ENCODE measurements at places on chromosomes 5 and 9.
A peak's percentile ranks its signal among the peaks of the same experiment; 100 is the strongest.

- no peak for DNase-seq
These were observed 65.3 kb downstream of the MARCHF3 start for GRCh38 chr5:126965061-126965475.

DNA sequence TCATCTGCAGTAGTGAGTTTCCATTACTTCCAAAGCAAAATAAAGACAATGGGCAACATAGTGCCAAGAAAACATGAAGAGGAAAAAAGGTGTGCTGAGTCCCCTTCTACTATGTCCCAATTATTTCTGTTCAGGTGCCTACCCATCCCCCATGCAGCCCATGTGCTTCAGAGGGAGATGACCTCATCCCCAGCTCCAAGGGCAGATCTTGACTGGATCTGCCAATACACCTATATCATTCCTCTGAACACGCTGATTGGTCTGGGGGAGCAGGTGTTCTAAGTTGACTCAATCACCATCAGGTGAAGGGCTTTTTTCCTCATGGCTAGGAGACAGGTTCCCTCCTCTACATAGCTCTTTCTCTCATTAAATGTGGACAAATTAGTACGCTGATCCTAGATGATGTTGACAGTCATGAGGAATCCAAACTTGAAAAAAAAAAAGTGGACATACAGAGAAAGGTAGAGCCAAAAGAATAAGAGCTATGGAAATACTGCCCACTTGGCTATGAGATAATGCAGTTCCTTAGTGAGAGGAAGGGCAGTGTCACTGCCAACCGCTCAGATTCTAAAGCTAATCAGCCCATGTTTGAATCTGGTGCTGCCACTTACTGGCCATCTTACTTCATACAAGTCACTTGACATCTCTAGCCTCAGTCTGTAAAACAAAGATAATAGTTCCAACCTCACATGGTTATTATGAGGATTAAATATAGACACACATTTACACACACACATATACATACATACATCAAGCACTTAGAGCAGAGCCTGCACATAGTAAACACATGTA is 23.1 kb downstream of the PRELID2 start:
- DNase-seq: no peak

GRCh38 chr9:114746591-114747346 is 59.1 kb downstream of the TNFSF15 start:
- DNase-seq: no peak

GRCh38 chr5:143349177-143349576 is 54.3 kb downstream of the NR3C1 start:
- no peak for DNase-seq

DNA sequence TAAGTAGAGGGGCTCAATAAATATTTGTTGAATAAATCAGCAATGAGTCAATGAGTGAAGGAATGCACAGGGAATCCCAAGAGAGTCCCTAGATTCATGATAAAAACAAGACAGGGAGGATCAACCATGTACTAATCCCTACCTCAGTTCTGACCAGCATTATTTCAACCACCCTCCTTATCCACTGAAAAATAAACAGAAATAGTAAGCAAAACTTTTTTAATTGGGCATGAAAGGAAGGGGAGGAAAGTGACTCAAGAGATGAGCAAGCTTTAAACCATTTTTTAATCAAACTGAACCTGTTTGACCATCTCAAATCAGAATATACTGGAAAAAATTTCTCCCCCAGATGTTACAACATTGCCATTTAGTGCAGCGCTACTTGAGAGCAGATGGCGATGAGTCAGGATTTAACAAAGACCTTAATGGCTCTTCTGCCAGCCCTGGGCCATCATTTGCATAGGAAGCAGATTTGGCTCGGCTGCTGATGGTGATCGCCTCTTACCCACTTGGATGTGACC is 194.8 kb upstream of the SLC30A5 start:
- DNase-seq: no peak

DNA sequence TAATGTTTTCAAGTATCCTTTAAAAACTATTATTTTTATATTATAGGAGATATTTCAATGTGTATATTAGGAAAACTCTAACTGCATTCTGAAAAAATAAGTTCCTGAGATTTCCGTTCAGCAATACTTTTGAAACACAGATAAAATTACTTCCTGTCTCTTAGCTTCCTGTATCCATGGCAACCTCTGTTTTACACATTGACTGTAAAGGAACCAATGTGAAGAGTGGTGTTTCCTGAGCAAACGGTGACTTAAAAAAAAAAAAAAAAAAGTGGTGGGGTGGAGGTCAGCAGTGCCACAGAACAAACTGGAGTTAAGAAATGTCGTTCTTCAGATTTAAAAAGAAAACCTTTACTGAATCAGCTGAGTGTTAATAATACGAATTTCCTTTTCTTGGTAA is at the start of gene LRRC70:
LRRC70 (plus strand) TSS at position 280 of the 400 bp plus-strand sequence. CDS start 620 bp downstream, outside the sequence.
- DNase-seq: no peak

GRCh38 chr5:179802950-179803562 is 3.6 kb downstream of the MGAT4B start:
- DNase-seq: no peak

DNA sequence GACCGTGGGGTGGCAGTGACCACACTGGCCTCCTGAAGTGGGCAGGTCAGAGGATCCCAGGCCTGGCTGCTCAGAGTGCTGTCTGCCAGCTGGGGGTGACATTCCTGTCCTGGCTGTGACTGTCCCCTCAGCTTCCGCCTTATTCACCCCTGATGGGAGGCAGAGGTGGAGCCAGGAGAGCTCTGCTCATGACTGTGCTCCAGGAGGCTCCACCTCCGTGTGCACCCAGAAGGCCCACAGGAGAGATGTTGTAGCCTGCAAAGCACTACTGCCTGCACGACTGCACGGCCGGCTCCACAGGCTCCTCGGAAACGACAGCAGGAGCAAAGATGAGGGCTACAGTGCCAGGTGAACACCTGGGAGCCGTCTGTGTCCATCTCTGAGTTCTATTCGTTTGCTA is 60.9 kb downstream of the ROPN1L start:
- DNase-seq: no peak

DNA sequence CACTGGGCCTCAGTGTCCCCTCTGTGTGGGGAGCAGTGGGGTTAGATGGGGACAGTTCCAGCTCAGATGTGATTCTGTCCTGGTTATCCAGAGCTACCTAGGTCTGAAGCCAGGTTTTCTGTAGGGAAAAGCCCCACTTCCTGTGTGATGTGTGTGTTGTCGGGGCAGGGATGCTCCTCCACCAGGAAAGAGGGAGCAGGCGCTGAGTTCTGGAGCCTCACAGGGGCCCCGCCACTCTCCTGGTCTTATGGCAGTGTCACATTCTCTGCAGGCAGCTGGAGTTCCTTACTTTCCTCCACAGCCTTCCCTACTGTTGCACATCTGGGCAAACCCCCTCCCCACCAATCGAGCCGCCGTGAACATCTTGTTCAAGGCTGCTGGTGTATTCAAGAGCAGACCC is 39.1 kb upstream of the GRHPR start:
- DNase-seq: no peak

DNA sequence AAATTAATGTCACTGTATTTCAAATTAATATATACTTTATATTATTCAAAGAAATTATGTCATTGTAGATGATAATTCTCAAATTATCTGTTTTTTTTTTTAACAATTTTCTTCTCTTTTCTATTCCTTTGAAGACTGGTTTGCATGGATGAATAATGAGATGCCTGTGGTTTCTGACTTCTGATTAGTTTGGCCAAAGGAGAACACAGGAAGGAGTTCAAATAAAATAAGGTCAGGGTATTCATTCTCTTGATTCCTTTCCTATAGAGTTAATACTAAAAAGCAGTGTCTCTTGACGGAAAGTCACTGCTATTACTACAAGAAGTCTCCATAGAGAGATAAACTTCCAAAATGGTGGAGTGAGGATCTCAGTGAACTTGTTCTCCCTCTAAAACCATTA is 279.6 kb upstream of the FTMT start:
- DNase-seq: no peak

DNA sequence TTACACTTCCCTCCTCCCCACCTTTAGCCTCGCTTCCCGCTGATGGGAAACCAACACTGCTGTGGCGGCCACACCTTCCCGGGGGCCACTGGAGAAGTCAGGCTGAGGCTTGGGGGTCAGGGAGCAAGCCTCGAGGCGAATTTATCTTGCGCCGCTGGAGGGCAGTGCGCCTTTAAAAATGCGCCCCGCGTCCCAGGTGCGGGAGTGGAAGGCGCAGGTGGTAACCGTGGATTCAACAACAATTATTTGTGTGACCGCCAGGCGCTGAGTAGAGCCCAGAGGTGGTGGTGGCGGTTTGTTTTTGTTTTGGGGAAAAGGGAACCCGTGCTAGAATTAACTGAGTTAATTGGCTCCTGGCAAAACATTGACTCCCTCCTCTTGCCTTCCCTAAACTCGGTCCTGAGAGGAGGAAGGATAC is 1.1 kb downstream of the CFAP77 start:
- DNase-seq: peak; percentile 39

DNA sequence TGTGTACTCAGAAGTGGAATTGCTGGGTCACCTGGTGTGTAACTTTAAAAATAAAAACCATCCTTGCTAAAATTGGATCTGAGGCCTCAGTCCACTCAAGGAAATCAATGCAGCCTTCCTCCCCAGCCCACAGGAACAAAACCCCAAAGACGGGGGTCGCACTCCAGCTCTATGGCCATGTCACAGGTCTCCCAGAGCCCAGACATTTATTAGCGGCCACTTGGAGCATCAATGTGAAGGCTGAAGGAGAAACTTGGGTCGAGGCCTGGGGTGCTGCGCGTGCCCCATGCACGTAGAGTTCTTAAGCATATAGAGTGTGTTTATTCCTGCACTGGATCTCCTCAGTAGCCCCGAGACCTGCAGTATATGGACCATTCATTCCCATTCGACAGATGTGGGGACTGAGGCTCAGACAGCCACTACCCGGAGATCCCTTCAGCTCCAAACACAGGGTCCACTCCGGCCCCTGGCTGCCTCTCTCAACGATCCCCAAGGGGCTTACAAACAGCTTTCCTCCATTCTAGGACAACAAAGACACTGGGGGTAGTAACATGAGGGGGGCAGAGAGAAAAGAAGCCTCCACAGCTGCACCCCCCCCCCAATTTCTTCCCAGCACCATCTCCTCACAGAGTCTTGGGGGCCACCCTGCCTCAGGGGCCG is 14.3 kb upstream of the OLFM1 start:
- DNase-seq: no peak

DNA sequence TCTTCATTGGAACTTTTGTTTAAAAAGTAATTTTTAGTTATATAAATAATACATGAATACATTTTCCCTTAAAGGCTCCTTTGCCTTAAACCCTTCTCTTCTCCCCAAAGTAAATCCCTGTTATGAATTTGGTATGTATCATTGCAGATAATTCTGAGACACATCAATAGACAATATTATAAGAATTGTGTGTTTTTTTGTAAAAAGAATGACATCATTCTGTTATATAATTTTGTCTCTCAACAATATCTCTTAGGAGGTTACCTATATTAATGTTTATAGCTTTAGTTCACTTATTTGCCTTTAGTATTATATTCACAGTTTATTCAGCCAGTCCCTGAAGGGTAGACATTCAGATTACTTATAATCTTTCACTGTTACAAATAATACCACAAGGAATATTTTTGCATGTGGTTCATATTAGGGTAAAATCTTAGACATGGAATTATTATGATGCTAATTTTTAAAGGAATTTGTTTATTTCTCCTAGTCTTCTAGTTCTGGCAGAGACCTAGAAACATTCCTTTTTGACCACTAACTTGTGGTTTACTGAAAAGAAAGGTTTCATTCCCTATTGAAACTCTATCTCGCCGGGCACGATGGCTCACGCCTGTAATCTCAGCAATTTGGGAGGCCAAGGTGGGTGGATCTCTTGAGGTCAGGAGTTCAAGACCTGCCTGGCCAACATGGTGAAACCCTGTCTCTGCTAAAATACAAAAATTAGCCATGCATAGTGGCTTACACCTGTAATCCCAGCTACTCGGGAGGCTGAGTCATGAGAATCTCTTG is 105.6 kb downstream of the KCTD16 start:
- no peak for DNase-seq

GRCh38 chr5:135813758-135814157 is 20.7 kb upstream of the SLC25A48 start:
- no peak for DNase-seq

GRCh38 chr9:136081113-136081825 is 13.8 kb downstream of the NACC2 start:
- DNase-seq: no peak

DNA sequence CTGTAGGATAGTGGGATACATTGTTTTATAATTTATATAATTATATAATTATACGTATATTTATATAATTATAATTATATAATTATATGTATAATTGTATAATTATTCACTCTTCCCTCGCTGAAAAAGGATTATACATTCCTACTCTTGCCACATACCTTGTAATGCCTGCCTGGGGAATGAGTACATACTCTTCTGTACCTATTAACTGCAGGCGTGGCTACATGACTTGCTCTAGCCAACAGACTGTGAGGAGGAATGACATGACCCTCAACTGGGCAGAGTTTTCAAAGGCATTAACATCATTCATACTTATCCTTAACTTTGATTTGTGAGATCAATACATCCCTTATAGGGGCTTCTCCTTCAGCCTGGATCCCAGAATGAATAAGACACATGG is 19.1 kb downstream of the ERMP1 start:
- DNase-seq: no peak

- no peak for DNase-seq
These were observed 64.1 kb downstream of the SEMA6A start for GRCh38 chr5:116510517-116510916.

GRCh38 chr5:119795768-119796167 is 166.4 kb downstream of the FAM170A start:
- DNase-seq: no peak

DNA sequence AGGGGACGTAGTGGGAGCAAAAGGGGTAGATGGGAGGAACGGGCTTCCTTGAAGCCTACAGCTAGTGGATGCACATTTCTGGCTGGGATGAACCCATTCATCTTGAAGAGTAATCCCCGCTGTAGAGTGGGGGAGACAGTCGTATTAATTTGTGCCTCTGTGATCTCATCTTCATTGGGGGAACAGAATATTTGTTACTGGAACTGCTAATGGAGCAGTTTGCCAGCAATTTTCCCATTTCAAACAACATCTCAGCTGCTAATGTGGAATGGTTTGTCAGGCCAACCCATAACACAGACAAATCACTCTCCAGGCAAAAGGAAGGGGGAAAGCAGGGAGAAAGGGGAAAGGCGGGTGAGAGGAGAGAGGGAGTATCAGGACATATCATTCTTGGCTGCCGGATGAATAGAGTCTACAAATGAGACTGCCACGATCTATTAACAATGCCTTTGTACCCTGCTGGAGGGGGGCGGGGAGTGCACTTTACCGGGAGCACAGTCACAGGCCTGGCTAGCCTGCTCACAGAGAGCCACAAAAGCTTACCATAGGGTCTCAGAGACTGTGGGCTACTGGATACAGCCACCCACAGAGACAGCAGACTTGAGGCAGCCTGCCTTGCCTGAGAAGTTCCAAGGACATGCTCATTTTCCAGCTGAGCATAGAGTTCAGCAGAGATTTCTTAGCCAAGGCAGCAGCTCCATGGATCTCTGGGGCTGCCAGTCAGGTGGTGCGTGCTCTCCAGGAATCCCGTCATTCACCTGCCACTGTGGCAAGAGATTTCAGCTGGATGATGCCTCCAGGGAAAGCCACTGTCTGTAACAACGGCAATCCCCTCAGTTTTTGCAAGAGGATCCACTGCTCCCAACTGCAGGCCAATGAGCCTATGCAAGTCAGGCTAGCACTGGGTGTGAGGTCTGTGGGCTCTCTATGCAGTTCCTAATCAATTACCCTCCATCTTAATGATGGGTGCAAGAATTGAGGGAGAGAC is 217.7 kb upstream of the PANK3 start:
- DNase-seq: no peak
